Stimulated activated CD4-positive, alpha-beta T cell treated with anti-CD3 and anti-CD28 coated beads, Interleukin-1b, Interleukin-23, amount 100 ng/mL, for 24 hours (primary cell): ENCODE measurements at places on chromosomes 7 and 10.

- no peak for DNase-seq
These were observed 235.7 kb upstream of the CCDC6 start for GRCh38 chr10:60141896-60142559.

DNA sequence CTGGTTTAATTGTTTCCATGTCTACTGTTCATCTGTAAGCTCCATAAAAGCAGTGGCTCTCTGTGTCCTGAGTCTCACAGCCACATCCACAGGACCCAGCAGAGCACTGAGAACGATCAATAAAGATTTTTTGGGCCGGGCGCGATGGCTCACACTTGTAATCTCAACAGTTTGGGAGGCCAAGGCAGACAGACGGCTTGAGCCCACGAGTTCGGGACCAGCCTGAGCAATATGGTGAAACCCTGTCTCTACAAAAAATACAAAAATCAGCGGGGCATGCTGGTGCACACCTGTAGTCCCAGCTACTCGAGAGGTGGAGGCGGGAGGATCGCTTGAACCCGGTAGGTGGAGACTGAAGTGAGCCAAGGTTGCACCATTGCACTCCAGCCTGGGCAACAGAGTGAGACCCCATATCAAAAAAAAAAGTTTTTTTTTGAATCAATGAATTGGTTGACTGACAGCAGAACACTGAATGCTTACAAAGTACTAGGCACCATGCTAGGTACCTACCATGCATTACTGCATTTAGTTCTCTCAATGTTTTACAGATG is 4.5 kb downstream of the SLC37A3 start:
- DNase-seq: no peak

DNA sequence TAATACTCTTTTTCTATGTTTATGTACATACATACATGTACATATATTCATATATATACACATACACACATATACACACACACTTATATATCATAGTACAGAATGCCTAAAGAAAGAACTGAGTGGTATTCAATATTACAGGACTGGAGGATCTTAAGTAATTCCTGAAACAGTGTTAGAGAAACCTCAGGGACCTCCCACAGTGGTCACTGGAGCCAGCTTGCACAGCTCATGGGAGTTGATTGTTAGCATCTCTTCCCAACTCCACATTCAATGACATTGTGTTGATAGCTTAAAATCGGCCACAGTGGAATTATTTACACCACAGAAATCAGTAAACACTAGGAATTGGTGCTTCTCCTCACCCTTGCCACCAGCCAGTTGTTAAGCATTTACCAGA is 6.0 kb downstream of the LRRC17 start:
- DNase-seq: no peak

GRCh38 chr7:47407136-47407535 is 174.8 kb downstream of the TNS3 start:
- no peak for DNase-seq

DNA sequence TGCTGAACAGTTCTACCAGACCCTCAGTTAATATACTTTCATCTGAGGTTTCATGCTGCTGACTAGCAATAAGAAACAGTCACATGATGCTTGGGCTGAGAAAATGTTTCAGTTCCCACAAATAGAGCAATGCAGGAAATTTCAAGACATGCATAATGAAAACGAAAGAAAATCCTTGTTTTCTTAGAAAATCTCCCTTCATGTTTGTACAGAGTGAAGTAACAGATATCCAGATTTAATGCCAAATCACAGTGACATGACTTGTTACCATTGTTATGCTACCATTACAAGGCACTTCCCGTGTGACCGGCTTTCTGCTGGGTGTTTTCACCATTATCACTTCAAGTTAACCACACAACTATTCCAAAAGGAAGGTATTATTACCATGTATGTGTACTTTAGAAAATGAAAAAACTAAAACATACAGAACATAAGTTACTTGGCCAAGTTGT is 121.7 kb downstream of the DOCK4 start:
- no peak for DNase-seq

- no peak for DNase-seq
These were observed 667.3 kb downstream of the PARD3 start for GRCh38 chr10:34147641-34148304.

DNA sequence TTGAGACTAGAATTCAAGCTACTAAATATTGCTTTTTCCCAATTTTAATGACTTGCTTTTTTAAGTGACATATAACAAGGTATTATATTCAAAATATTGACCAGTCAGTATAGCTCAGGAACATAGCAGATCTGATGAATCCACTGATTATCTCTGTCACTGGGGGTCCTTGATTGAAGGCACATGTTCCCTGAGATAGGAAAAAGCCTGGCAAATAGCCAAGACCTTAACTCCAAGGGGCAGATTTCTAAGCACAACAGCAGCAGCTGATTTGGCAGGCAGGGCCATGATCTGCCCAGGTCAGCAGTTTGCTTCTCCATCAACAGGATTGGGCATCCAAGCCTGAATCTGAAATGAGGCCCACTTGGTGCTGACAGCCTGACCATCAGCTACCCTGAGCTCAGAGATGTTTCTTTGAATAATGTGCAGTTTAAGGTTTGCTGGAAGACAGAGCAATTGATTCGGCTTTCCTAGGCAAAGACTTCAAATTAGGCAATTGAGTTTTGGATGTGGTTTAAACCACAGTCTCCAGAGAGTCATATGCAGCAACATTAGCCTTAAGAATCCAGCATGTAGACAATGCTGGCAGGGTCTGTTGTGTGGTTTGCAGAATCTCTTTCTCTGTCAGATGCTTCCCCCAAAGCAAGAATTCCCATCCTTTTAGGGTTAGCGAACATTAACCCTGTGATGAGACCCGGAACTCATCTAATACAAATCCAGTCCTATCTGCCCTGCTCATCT is 352.6 kb downstream of the ADRA2A start:
- DNase-seq: no peak

DNA sequence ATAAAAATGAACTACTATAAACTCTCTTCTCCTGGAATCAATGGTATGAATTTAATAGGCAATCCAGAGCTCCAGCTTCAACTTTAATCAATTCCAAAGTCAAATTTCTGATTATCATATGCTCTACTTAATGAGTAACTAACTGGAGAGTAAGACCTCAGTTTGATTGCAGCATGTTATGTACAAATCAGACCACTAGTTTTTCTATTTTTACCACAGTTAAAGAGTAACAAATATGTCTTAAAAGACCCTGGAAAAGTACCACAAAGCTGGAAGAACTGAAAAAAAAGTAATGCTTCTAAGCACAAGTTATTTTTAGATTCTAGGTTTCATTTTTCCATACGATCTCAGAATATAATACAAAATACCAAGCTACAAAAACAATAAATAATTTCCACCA is 56.0 kb upstream of the TNKS2 start:
- no peak for DNase-seq

GRCh38 chr7:2860627-2861133 is 16.6 kb upstream of the GNA12 start:
- no peak for DNase-seq

GRCh38 chr7:155277385-155277994 is 20.2 kb upstream of the INSIG1 start:
- no peak for DNase-seq

DNA sequence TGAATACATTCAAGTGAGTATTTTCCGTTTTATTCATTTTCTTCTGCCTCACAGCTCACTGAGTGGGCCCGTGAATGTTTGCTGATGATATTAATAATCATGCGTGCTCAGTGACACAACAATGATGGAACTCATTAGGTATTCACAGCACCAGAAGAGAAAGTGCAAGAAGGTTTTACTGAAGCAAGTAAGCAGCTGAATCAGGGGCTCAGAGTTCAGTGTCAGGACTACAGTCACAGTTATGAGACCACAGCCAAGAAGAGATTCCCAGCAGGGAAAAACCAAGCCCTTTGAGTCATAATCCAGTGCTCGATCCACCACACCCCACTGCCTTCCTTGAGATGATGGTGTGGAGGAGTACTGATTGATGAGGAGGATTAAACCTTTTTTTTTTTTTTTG is 247.4 kb downstream of the KIAA1217 start:
- DNase-seq: no peak

DNA sequence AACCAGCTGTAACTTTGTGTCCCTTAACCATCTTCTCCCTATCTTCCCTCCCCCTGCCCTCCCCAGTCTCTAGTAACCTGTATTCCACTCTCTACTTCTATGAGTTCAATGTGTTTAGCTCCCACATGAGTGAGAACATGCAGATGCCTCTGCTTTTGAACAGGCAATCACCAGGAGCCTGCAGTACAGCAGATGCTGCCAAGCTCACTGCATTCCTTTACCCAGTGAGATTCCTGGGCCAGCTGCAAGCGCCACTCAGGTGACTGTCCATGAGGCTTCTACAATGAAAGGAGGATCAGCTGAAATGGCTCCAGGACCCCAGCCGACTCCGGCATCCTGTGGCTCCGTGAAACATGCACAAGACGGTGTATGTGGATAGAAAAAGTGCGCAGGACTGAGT is 15.7 kb downstream of the GRID1 start:
- no peak for DNase-seq

- DNase-seq: no peak
These were observed 50.6 kb upstream of the NPY start for GRCh38 chr7:24233386-24233785.

DNA sequence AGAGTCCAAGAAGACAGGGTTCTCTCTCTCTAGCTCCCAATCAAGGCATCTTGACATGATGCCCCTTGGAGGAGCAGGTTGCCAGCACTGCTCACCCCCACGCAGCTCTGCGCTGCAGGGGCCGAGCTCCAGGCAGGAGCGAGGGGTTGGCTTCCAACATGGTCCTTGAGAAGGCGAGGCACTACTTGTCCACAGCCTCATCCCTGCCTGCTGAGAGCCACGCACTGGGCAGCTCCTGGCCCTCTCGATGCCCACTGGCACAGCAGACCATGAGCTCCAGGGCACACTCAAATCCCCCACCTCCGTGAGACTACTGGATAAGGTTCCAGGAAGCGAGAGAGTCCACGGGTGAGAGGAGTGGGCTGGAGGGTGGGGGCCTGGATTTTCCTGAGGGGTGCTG is 31.1 kb downstream of the RAMP3 start:
- no peak for DNase-seq

GRCh38 chr10:35933940-35934641 is 292.0 kb upstream of the FZD8 start:
- no peak for DNase-seq

DNA sequence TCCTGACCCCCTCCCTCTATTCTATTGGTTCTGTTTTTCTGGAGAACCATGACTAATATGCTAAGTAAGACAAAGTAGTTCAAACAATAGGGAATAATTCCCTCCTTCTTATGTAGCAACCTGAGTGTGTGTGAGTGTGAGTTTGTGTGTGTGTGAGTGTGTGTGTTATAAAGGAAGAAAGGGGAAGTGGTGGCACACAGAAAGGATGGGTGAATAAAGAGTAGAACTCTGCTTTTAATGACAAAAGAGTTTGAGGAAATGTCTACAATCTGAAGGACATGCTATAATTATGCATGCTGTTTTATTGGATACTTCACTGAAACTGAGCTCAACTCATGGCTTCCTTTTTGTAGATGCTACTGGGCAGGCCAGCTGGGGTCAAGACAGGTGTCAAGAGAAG is 489.5 kb downstream of the REEP3 start:
- DNase-seq: no peak
